Iris pigment epithelial cell (primary cell): ENCODE measurements at places on chromosomes 4 and X.

DNA sequence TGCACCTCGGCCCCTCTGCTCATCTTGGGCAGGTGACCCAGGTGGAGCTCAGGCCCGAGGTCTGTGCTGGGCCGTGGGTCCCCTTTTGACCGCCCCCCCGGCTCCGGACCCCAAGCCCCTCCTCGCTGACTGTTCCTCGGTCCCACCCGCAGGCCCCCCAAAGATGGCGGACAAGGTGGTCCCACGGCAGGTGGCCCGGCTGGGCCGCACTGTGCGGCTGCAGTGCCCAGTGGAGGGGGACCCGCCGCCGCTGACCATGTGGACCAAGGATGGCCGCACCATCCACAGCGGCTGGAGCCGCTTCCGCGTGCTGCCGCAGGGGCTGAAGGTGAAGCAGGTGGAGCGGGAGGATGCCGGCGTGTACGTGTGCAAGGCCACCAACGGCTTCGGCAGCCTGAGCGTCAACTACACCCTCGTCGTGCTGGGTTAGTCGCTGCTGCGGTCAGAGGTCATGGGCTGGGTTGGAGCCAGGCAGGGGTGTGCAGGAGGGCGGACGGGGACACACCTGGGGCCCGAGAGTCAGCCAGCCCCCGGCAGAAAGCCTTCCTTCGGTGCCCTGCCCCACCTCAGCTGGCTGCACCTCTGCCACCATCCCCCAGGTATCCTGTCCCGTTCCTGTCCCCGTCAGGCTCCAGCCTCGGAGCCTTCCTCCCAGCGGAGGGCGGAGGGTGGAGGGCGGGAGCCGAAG is 10.8 kb downstream of the FGFRL1 start:
- no peak for DNase-seq

GRCh38 chrX:74492720-74493201 is 71.5 kb downstream of the SLC16A2 start:
- DNase-seq = no peak

- no peak for DNase-seq
Observed at GRCh38 chrX:65702956-65703355, 35.5 kb downstream of the MSN start.

DNA sequence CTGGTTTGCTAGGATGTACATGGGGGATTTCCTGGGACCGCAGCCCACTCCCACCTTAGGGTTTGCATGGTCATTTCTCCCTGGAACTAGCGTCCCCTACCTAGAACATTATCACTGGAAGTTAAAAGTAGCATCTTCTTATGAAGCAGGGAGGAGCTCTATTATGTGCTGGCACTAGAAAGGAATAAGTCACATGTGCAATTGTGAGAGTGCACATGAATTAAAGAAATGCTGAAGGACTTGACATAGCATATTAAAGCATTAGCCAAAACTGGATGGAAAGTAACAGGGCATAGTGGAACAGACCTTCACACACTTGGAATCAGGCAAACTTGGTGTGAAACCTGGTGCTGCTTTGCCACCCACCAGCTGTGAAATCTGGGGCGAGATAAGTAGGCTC is 2.7 kb downstream of the EXOC1L start:
- DNase-seq = no peak

GRCh38 chr4:138678985-138679746 is 336.4 kb upstream of the NOCT start:
- DNase-seq = no peak

GRCh38 chr4:16931339-16932305 is 33.2 kb upstream of the LDB2 start:
- DNase-seq = no peak

GRCh38 chr4:140609548-140610425 is 41.0 kb upstream of the UCP1 start:
- peak; percentile 50 for DNase-seq

DNA sequence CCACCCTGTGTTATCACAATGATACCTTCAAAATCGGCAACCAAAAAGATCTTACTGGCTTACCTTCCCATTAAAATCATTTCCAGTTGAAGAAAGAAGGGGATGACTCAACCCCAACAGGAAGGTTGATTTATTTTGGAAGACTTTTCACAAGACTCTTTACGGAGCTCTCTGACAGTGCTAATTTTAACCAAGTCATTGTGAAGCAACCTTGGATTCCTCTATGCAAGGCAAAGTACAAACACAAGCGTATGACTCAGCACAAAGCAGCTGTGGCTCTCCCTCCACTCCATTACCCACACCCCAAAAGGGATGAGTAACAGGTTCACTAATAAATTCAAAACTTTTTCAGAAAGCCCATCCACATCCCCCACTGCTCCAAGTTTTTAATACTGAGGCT is 213.8 kb upstream of the FGF13 start:
- DNase-seq = peak; percentile 92

- peak; percentile 24 for DNase-seq
Observed at GRCh38 chrX:145405012-145405411, 157.7 kb downstream of the SPANXN1 start.

- no peak for DNase-seq
Observed at GRCh38 chr4:26271703-26272102, 49.1 kb upstream of the RBPJ start.

GRCh38 chrX:32448945-32449344 is 762.4 kb downstream of the DMD start:
- no peak for DNase-seq

DNA sequence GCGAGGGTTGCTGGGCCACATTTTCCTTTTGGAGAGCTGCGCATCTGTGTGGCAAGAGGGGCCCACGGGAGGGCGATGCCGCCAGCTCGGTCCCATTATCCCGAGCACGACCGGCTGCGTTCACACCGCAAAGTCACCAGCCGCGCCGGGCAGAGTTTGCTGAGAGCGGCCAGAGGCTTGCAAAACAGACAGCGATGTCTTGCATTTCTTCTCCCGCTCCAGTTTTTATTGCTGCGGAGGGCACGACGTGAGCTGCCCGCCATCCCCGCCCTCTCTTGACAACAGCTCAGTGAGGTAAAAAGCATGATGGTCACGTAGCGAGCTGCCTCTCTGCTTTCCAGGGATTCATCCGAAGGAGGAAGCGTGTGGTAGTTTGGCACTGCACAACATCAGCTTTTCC is 102.1 kb upstream of the TENM3 start:
- DNase-seq = peak; percentile 8

DNA sequence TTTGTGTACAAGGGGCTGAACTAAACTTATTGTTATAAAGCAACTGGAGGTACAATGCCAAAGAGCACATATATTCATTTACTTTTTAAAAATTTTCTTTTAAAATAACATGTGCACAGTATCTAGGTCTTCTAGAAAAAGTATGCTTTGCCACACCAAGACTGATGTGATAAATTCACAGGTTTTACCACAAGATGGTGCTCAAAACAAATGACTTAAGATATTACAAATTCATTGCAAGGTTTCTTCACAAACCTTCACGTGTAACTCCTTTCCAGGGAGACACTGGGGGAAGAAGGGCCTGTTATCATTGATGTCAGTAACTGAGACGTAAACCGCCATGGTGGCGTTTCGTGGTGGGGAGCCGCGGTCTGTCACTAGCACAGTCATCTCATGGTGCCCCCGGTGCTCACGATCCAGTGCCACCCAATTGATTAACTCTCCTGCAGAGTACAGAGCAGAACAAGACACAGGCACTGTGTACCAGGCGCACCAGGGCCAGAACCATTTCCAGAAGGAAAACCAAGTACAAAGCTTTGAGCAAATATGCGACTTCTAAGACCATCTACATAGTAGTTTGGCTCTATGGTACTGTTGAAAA is 162.2 kb downstream of the DCHS2 start:
- peak; percentile 38 for DNase-seq

GRCh38 chr4:126954537-126955291 is 678.0 kb upstream of the INTU start:
- DNase-seq = no peak

DNA sequence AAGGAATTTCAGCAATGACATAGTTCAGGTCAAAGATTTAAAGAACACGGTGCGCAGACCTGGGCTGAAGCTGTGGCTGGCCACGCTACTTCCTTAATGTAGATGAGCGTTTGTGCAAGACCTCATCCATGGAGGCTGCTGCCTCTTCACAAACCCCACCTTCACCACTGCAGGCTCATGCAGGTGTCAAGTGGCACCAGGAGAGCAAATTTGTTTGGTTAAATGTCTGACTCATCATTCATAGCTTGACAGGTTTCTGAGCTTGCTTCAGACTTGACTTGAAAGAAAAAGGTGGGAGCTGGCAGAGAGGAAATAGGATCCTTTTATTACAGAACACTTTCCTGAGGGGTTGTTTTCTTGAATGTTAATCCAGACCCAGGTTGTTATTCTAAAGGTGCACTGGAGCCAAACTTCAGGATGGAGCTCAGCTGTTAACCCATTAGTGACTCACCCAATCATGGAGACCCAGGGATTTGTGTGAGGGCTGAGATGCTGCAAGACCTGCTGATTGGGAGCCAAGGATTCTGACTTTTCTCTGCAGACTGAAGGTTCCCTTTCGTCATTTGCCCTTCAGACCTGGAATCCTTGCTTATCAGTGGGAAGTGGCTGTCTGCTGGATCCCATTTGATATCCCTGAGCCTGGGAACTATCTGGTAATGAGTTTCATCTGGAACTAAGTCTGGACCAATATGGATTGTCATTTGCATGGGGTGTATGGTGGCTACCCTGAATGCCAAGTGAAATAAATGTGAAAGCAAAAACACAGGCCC is 315.3 kb downstream of the PTTG2 start:
- DNase-seq = no peak

DNA sequence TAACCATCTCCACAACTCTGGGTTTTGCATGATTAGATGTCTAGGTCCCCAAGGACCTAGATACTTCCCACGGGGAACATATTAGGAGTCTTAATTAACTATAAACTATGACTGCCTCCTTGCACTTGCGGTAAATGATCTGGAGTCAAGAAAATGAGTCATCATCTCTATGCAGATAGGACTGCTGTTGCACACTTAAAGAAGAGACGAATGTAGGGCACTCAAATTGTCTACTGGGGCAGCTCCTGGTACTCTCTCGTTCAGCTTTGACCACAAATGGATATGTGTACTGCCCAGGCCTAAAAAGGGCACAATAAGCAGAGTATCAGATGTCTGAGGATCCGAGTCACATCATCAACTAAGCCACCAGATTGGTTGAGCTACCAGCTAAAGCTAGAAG is 1783.4 kb upstream of the AGA start:
- no peak for DNase-seq

DNA sequence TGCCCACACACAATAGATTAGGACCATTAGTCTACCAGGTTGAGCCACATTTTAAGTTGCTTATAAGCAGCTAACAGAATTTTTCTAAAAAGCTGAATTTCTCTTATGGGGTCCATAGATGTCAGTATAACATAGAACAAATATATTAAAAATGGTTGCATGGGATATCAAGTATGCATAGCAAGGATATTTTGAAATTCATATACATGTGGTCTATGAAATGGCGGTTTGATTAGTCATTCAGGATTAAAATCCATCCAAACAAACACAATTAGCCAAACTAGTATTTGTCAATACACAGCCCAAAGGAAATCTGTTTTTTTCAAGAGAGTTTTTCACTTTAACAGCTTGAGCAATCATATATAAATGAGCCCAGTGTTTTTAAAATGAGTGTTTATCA is 33.5 kb upstream of the AMOT start:
- DNase-seq = peak; percentile 1

- DNase-seq = no peak
Observed at GRCh38 chr4:26885912-26886274, 25.3 kb downstream of the STIM2 start.

DNA sequence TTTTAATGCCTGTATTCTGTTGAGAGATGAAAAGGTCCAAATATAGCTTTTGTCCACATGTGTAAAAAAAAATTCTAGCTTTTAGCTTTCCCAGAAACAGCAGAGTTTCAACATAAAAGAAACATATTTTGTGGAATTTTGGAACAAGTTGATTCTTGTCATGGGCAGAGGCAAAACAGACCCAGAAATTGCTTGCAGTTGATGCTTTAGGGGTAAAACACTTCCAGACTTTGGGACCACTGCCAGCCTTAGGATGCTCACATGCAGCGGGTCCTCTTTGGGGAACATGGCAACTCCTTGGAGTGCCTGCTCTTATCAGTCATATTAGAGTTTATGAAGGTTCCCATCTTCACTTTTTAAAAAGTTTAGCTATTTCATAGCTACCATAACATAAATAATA is 30.4 kb downstream of the DCLK2 start:
- no peak for DNase-seq

GRCh38 chr4:156158747-156159146 is 205.1 kb upstream of the CTSO start:
- DNase-seq = no peak

- no peak for DNase-seq
Observed at GRCh38 chr4:112854420-112854819, 195.0 kb upstream of the ANK2 start.

DNA sequence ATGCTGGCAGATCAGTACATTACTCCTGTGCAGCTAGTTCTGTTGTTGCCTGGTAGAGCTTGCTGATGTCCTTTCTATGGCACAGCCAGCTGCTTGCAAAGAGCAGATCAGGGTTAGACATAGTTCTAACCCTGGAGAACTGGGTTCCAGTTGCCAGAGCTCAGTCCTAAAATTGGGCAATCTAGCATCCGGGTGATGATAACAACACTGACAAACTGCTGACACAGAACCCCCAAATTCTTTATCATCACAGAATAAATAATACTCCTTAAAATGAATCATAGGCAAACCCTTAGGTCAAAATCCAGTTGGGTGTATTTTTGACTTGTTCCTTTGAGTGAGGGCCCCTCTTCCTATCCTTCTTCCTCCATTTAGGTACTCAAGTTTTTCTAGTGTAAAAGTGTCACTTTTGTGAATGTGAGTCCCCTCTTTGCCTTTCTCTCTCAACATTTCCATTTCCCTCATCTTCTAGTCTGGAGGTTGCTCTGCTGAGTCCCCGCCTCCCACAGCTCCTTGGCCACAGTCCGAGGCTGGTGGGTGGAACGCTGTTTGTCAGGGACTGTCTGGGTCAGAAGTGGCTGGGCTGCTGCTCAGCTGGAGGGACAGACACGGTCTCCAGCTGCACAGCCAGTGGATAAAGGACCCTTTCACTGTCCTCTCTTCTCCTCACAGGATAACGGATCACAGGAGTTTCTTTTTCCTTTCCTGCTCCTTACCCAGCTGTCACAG is 93.6 kb upstream of the RASGEF1B start:
- DNase-seq = peak; percentile 28

GRCh38 chr4:55545151-55545550 is 1.6 kb downstream of the CLOCK start:
- DNase-seq = peak; percentile 44

GRCh38 chr4:175784986-175785525 is 27.0 kb downstream of the GPM6A start:
- DNase-seq = no peak

DNA sequence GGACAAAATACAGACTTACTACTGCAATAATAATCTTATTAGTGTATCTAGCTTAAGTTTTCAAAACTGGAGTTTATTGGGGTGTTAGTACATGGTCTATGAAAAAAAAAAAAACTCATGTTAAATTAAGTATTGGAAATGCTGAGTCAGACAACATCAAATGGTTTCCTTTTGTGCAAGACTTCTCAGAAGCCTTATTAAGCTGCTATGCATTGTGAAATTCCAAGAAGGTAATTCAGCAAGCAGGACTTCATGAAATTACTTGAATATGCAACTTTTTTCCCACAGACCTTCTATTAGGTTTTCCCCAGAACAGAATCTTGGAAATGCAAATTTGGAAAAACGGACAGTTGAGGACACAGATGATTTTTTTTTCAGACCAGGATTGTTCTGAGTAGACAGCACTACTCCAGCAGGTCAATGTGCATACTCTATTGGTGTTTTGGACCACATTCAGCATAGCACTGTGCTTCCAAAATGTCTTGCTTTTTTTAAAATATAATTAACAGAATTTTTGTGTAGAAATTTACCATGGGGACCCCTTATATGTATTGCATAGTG is 568.8 kb upstream of the TENM3 start:
- peak; percentile 93 for DNase-seq
